ENCODE measurements at places on chromosomes 6 and 20.
A peak's percentile ranks its signal among the peaks of the same experiment; 100 is the strongest.

GRCh38 chr6:129516005-129516404 lies 194.0 kb downstream of the ARHGAP18 start:
- no peak for DNase-seq

DNA sequence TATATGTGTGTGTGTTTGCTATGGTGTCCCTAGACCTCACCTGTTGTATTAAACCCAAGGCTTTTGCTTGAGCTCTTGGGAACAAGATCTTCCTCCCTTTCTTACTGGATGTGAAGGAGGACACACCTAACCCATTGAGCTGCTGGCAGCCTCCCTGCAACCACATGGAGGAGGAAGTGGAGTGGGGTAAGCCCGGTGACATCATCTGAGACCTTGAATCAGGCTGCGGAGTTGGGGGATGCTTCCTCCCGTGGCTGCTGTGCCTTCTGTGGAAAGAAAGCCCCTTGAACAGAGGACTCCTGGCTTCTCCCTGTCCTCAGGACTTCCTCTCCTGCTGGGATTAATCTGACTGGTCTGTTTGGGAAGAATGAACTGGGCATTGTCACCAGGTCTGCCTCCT lies 3.3 kb downstream of the CST11 start:
- no peak for DNase-seq

GRCh38 chr6:56656466-56656865 lies 13.8 kb upstream of the DST start:
- no peak for DNase-seq

- no peak for DNase-seq
Observed at GRCh38 chr20:56157530-56158203, 90.9 kb upstream of the MC3R start.

DNA sequence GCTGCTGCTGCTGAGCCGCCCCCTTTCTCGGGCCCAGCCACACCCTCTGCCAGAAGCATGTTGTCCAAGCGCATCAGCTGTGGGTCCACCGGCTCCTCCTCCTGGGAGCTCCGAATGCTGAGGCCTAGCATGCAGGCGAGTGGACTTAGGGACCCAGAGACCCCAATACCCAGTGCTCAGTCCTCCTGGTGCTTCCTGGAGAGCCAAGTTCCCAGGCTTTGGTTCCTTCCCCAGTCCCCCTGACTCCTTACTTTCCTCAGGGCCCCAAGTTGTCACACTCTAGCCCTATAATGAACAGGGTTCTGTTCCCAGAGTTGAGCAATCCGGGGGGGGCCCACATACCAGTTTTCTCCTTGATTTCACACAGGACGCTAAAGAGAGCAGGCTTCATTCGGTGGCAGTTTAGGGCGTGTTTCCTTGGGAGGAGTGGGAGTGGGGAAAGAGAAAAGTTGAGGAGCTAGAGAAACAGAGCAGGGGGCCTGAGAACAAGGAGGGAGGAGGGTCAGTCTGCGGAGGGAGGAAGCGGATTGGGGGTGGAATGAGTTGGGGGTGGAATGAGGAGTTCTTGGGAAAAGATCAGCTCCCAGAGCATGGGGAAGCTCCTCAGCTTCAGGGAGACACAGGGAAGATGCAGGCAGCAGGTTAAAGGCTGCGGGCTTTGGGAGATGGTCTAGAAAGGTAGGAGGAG lies 1.5 kb downstream of the PBX2 start:
- peak; percentile 49 for DNase-seq

GRCh38 chr6:6986344-6986743 lies 121.4 kb upstream of the RREB1 start:
- no peak for DNase-seq

- no peak for DNase-seq
Observed at GRCh38 chr6:130624046-130624445, 203.2 kb upstream of the SMLR1 start.

DNA sequence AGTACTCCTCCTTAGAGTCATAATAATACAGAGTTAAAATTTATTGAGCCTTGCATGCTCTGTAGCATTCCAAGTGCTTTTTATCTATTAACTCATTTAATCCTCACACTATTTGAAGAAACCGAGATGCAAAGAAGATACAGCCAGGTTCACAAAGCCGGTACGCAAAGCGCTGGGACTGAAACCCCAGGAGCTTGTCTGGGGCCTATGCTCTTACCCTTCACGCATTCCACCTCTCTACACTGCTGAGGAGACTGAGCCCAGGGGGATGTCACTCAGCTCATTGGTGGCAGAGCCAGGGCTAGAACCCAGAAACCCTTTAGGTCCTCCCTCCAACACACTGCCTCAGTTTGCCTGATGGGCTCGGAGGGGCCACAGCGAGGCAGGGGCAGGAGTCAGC lies 19.7 kb upstream of the MRPS18A start:
- DNase-seq, result no peak

DNA sequence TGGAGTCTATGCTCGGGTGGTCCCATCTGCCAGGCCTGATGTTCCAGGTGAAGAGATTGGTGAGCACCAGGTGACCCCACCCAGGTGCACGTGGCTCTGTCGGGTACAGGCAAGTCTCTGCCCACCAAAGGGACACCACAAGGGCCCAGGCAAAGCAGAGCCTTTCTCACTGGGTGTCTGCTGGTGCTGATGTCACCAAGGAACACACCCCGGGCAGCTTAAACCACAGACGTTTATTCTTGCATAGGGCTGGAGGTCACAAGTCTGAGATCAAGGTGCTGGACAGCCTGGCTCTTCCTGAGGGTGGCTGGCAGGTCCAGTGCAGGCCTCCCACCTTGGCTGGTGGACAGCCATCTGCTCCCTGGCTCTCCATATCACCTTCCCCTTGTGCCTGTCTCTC lies 100.7 kb upstream of the CD93 start:
- DNase-seq, result no peak

DNA sequence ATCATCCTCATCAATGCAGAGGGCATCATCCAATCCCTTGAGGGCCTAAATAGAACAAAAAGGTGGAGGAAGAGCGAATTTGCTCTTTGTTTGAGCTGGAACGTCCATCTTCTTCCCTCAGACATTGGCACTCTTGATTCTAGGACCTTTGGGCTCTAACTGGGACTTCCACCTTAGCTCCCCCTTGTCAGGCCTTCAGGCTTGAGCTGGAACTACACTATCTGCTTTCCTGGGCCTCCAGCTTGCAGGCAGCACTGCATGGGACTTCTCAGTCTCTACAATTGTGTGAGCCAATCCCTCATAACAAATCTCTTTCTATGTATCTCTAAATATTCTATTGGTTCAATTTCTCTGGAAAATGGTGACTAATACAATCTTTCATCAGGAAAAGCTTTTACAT lies 155.4 kb downstream of the MCHR2 start:
- DNase-seq, result no peak

DNA sequence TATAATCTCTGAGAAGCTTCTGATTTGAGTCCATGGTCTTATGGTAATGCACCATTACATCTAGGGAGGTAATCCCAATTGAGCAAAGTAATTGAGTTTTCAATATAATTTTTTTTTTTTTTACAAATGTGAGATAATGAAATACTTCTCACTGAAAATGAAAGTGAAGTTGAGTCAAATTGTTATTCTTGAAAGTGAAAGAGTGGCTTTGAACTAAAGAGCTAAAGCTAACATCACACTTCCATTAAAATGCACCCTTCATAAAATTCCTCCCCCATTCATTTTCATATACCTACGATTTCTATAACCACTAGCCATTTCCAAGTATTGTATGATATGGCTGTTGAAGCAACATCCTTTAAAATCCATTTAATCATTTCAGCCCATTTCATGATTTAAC lies 149.1 kb upstream of the IMPG1 start:
- DNase-seq, result no peak

GRCh38 chr6:141576751-141577150 lies 556.0 kb upstream of the GJE1 start:
- no peak for DNase-seq

GRCh38 chr6:164010441-164011103 lies 596.1 kb downstream of the QKI start:
- DNase-seq, result no peak

GRCh38 chr20:58500256-58500655 lies 14.9 kb downstream of the APCDD1L start:
- no peak for DNase-seq

GRCh38 chr6:108451816-108452215 lies 108.9 kb upstream of the FOXO3 start:
- DNase-seq, result no peak

DNA sequence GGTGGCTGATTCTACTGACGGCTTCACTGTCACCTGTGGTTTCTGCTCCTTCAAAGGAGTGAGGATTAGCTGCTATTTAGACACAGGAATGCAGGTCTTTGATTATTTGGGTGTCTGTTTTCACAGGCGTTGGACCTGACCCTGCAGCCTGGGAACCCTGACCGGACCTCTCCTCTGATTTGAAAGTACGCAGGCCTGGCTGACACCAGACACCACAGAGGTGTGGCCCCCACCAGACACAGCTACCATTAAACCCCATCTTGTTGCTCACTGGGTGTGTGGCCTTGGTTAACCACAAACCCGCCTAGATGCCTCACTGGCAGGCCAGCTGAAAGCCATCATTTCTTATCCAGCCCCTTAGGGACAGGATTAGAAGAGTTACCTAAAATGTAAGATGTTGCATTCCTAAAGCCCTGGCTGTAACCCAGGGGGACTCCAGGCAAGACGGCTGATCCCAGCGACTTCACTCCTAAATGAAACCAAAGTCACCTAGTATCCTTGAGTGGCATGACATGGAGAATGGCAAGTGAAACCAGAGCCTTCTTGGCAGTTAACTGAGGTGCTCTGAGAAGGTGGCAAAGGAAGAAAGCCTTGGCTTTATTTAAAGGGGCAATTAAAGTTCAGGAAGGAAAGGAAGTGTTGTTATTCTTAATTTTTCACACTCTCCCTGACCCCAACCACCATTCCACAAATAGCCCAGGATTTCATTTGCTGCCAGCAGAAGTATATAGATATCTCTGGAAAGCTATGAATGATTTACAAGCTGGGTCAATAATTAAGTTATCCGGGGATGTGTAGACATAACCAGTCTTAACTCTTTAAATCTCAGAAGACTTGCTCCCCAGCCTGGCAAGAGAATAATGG lies 169.9 kb downstream of the QRSL1 start:
- no peak for DNase-seq

DNA sequence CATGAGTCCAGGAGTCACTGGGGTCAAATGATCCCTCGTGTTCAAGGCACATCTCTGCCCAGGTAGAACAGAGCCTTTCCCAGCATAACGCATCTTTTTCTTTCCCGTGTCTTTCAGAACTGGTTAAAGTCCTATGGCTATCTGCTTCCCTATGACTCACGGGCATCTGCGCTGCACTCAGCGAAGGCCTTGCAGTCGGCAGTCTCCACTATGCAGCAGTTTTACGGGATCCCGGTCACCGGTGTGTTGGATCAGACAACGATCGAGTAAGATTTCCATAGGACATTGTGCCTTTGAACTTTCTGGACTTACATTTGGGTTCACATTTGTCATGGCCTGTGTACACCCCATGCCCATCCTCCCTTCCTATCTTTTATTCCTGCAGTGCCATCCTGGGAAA lies 20.2 kb downstream of the MMP24 start:
- no peak for DNase-seq

DNA sequence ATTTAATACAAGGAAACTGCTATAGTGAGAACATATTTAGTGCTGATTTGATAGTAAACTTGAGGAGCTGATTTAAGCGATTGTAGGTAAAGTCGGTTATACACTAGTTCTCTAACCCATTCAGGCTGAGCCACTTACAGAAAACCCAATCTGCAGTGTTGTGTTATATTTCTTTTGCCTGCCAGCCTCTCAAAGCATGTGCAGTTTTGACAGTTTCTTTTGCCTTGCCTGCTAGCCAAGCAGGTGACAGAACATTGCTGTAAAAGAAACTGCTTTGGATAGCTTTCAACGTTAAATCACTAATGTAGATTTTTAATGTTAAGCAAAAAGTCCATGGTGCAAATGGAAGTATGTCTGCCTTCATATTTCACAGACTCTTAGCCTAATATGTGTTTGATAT lies 982.9 kb downstream of the EYS start:
- DNase-seq, result no peak

DNA sequence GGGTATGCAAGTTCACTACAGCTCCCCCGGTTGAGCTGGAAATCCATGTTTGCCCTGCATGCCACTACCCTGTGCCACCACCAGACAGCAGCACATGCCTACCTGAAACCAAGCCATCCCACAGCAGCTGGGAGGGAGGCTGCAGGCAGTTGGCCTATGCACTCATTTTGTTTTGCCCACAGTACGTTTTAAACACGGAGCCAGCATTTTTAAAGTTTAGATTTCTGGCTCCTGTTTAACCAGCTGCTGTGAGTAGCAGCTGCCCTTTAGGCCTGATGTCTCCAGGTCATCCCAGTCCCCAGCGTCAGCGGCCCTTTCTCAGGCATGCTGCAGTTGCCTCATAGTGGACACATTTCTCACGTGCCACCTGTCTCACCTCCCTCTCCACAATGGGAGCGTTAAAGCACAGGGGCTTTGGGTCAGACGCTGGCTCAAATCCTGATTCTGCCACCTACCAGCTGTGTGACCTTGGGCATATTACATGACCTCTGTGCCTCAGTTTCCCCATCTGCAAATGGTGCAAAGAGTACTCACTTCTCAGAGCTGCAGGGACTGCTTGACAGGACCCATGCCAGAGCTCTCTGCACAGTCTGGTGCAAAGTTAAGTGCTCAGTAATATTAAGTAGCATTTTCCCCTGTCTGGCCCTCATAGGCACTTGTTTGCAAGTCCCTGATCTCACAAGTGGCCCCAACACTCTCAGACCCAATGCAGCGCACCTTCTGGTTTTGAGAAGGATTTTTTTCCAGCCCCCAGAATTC lies 8.2 kb upstream of the UBE2V1 start:
- peak; percentile 50 for DNase-seq

DNA sequence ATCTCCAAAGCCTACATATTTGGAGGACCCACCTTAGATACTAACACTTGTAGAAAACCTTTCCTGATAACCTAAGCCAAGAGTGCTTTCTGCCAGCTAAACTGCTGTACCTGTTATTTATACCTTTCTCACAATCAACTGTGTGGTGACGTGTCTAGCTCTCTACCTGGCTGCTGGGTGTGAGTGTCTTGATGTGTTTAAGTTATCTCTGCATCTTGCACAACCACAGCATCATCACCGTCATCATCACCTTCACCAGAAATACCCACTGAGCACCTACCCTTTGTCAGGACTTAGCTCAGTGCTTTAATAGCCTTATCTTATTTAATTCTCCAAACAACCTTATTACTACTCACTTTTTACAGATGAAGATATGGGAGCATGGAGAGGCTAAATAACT lies 431.3 kb downstream of the MAFB start:
- no peak for DNase-seq

DNA sequence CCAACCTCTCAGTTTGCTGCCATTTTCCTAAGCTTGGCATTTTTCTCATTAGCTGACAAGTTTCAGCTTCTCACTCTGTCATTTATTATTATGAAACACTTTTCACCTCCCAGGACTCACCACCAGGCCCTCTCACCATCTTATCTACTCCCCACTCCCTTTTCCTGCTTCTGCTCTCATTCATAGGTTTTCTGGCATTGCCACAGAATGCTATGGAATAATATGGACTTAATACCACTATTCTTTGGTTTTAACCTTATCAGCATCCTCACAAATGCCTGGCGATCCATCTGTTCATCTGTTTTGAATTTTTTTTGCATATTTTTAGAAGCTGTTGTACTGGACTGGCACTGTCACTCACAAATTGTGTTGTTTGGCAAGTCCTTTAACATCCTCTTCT lies 16.4 kb upstream of the LAMA4 start:
- DNase-seq, result no peak

GRCh38 chr6:170512249-170512648 lies 40.9 kb downstream of the PSMB1 start:
- no peak for DNase-seq

- no peak for DNase-seq
Observed at GRCh38 chr20:53126185-53126584, 154.0 kb downstream of the TSHZ2 start.

- peak; percentile 79 for DNase-seq
Observed at GRCh38 chr20:15012566-15012965, 675.2 kb upstream of the FLRT3 start.

GRCh38 chr20:5949943-5950270 lies 426 bp downstream of the TRMT6 start:
- no peak for DNase-seq
